Upper lobe of left lung (tissue), 6 donors: ENCODE measurements at places on chromosomes 1 and 21.

- DNase-seq: no peak
Measured at GRCh38 chr1:3700631-3701030, 48.3 kb downstream of the TP73 start.

GRCh38 chr1:84936116-84936810 is 43.3 kb upstream of the LPAR3 start:
- no peak for DNase-seq

DNA sequence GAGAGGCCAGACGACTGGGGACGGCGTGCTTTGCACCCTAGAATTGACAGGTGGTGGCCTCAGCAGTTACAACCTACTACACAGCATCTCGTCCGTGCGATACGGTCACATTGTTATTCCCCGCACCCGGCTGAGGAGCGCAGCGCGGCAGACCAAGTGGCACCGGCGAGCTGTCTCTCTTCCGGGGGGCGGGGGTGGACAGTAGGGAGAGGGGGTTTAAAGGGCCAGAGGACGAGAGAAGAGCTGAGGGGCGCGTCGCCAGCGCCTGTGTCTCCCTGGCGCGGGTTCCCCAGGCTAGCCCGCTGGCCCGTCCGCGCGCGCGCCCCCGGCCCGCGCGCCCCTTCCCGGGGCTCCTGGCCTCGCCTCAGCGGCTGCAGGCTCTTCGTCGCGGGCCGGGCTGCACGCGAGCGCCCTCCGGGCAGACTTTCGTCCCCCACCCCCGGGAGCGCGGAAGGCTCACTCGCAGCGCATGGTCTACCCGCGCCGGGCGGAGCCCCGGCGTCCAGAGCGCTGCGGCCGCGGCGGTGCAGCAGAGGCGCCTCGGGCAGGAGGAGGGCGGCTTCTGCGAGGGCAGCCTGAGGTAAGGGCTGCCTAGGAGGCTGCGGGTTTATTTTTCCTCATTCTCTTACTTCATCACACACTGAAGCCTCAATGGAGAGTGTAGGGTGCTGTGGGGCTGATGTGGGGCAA is at the start of gene PDE4B:
PDE4B (plus strand) TSS at position 227 of the 690 bp plus-strand sequence.
- no peak for DNase-seq

GRCh38 chr1:110948038-110948810 is 15.5 kb downstream of the LRIF1 start:
- no peak for DNase-seq

GRCh38 chr1:93757256-93758036 is 75.8 kb upstream of the BCAR3 start:
- no peak for DNase-seq

DNA sequence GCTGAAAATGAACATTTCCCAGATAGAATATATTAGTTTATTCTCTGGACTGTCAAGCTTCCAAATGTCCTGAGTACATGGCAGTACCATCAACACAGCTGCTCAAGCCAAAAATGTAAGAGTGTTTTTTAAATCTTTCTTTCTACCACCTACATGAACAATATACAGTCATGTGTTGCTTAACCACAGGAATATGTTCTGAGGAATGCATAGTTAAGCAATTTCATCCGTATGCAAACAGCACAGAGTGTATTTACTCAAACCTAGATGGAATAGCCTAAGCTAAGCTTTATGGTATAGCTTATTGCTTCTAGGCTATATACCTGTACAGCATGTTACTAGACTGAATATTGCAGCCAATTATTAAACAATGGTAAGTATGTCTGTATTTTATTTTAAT is 561.9 kb upstream of the ADGRL4 start:
- no peak for DNase-seq

- peak; percentile 64 for DNase-seq
Measured at GRCh38 chr1:85109475-85109874, 61.2 kb upstream of the MCOLN3 start.

GRCh38 chr1:202002507-202002906 is 7.9 kb upstream of the ELF3 start:
- DNase-seq: no peak

- DNase-seq: no peak
Measured at GRCh38 chr1:68377098-68377497, 72.7 kb downstream of the RPE65 start.

DNA sequence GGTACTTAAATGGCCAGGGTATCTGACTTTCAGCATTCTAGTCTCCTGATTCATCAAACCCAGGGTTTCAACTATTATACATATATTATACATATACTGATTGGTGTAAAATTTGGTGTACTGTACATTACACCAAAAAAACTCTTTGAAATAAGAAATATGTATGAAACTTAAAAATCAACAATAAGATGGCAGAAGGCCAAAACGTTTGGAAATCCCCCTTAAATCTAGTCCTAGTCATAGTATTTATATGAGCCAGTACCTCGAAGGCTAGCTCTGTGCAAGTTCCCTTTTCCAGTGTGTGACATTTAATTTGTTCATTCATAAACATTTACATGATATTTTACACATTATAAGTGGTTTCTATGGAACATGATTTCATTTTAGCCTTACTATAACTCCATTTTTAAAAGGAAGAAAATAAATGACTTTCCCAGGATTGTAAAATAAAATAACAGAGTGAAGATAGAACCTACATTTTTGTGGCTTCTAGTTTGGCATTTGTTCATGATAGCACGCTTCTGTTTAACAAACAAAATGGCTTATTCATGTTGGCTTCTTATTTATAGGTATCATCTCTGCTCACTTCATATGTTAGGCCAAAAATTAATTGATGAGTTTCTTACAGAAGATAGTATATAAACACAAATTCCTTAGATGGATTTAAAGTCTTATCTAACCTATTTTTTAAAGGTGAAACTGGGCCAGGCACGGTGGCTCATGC is 18.8 kb upstream of the ZNF281 start:
- no peak for DNase-seq

DNA sequence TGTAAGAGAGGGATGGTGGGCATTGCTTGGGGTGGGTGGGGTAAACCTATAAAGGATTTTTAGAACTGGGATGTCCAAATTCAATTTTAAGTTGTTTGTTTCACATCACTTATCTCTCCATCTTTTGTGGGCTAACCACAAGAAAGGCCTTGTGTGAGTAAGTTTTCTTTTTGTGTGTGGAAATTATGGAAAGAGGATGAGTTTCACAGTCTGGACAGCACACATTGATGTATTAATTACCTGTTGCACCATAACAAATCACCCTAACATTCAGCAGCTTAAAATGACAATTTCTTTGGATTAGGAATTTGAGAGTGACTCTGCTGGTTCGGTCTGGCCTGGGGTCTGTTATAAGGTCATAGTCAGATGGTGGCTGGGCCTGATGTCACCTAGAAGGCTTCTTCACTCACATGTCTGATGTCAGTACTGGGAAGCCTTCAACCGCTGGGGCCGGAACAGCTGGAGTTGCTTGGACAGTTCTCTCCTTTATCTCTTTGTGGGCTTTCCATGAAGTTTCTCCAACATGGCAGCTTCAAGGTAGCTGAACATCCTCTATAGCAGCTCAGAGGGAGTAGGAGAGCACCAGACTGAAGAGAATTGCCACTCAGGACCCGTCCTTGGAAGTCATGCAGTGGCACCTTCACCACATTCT is 2.0 kb upstream of the COL9A2 start:
- no peak for DNase-seq

DNA sequence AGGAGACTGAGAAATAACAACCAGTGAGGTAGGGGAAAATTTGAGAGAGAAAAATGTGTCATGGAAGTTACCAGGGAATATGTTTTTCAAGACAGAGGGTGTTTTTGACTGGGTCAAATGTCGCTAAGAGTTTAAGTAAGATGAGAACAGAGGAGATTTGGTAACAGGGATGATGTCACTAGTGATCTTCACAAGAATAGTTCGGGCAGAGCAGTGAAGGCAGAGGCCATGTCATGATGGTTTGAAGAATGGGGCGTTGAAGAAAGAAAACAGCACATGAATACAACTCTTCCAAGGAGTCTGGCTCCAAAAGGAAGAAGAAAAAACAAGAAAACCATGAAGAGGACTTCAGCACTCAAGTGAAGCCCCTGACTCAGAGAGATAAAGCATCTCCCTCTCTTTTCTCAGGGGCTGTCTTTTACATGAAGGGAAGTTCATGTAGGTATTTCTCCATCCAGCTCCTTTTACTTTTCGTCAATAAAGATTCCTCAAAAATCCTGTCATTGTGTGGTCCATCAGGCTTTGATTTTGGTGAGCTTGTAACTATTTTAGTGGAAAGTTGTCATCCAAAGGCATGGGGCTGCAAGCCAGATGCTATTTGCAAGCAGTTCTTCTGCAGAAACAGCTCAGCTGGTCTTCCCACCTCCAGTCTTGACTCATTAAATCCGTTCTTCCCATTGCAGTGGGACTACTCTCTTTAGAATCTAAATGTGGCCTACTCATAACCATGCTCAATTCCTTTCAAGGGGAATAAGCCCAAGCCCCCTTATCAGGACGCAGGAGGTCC is 397.3 kb downstream of the LMX1A start:
- no peak for DNase-seq

GRCh38 chr1:64537942-64538341 is 68.0 kb downstream of the CACHD1 start:
- DNase-seq: no peak

DNA sequence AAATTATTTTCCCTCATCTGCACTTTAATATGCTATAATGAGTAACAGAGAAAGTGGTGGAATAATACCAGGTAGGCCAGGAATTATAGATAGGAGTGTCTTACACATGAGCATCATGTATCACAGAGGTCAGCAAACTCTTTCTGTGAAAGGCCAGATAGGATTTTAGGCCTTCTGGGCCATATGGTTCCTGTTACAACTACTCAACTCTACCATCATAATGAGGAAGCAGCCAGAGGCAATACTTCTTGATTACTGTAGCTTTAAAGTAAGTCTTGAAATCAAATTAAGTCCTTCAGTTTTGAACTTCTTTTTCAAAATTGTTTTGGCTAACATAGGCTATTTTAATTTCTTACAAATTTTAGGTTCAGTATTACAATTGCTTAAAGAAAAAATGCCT is 32.1 kb upstream of the IGSF3 start:
- no peak for DNase-seq

DNA sequence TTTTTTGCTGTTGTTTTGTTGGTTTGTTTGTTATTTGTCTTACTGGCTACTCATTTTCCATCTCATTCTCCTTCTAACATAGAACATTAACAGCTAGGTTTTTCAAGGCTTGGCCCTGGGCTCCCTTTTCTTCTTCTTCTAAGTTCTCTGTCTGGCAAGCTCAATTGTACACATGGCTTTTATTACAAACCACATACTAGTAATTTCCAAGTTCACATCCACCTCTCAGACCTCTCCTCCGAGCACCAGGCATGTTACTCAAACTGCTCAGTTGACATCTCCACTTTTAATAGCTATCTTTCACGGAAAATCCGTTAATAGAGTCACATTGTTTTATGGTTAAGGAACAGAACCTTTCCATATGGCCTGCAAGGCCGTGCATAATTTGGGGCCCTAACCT is 736.9 kb upstream of the ADAMTS5 start:
- DNase-seq: no peak

- no peak for DNase-seq
Measured at GRCh38 chr1:184036517-184036949, 995 bp downstream of the COLGALT2 start.

DNA sequence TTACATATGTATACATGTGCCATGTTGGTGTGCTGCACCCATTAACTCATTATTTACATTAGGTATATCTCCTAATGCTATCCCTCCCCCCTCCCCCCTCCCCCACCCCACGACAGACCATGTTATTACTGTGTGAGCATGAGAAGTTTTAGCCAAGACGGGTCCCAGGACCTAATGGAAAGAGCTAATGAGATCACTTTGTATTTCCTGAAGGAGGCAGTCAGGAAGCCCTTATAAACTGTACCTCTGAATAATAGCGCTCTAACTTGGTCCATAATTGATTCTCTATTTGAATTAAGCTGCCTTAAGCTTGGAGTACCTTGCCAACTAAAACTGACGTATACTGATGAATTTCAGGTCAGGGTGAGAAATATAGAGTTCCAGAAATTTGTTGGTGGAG is 4.1 kb upstream of the NEGR1 start:
- no peak for DNase-seq

DNA sequence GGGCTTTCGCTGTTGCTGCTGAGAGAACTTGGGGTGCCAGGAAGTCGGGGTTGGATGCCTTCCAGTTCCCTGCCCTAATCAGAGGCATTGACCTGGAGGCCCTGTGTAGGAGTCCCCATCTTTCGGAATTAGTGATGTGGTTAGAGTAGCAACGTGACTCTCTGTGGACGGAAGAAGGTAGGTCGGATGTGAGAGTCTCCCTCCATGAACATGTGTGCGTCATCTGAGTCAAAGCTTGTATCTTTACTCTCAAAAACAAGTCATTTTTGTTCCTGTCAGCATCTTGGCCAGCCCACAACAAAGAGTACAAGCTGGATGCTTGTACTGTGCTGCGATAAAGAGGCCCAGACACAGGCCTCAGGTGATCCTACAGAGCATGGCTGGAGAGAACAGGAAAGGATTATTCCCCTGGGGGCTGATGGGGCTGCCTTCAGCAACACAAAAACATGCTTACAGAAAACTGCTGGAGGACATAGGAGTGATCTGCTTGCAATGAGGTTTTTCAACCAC is 31.0 kb upstream of the IL10 start:
- DNase-seq: peak; percentile 35

DNA sequence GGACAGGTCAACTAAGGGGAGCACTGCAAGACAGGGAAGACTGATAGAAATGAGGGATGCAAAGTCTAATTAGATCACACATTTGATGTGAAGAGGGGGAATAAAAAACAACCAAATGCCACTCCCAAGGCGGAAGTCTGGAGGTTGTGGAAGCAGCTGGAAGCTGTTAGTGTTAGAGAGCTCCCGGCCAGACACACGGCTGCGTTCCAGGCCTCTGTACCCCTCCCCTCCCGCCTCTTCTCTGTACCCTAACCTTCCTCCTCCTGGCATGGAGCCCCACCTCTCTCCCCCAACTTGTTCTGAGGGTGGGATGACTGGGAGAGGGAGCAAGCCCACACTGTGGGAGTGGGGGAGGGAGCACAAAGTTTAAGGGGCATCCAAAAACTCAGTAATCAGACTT is 67.0 kb downstream of the PLEKHA6 start:
- DNase-seq: no peak

DNA sequence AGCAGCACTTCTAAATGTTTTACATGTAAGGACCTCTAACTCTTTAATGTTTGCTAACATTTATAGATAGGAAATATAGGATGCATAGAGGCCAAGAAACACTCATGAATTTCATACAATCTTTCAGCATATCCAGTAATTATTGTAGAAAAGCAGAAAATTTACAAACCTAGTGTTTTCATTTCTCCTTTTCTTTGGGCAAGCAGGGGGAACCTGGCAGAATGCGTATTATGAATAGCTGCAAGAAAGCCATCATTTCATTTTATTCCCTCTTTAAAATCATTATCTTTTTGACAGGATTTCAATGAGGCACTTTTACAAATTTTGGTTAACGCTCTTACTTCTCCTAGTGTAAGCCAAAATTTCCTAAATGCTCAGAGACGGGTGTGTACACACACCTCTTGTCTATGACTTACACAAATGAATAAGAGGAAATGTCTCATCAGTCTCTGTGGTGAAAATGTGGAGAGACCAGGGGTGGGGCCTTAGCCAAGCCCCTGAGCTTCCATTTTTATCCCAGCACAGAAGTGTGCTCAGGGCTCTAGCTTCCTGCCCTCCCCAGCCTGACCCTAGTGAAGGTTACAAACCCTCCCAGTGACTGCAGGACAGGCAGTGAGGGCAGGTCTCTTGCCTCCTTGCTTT is 91.6 kb downstream of the LRRC8C start:
- no peak for DNase-seq

GRCh38 chr1:236990052-236990445 is 14.2 kb downstream of the MT1HL1 start:
- DNase-seq: no peak

GRCh38 chr1:3675436-3675835 is 23.1 kb downstream of the TP73 start:
- no peak for DNase-seq

GRCh38 chr21:39602076-39602689 is 10.6 kb upstream of the B3GALT5 start:
- no peak for DNase-seq
